ENCODE measurements at places on chromosomes 5 and 9. TPM values are rescaled to one million over a fixed set of nuclear protein-coding genes. Genes with fewer than 3 reads are reported as not detected.

DNA sequence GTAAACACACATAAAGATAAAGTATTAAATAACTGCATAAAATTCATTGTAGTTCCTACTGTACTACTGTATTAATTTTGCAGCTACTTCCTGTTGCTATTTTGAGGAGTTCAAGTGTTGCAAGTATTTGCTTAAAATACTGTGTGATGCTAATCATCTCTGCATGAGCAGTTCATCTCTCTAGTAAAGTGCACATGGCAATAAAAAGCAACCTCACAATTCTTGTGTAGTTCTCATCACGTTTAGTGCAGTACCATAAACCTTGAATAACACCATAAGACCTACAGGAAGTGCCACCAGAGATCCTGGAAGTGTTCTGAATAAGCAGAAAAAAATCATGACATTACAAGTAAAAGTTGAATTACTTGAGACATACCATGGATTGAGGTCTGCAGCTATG lies 34.6 kb downstream of the CPLANE1 start:
- no peak for DNase-seq

- DNase-seq = peak; percentile 88
These were observed 143.0 kb upstream of the ADRA1B start for GRCh38 chr5:159773062-159773924.

The GLDC gene
- 0.39 TPM for total RNA-seq

DNA sequence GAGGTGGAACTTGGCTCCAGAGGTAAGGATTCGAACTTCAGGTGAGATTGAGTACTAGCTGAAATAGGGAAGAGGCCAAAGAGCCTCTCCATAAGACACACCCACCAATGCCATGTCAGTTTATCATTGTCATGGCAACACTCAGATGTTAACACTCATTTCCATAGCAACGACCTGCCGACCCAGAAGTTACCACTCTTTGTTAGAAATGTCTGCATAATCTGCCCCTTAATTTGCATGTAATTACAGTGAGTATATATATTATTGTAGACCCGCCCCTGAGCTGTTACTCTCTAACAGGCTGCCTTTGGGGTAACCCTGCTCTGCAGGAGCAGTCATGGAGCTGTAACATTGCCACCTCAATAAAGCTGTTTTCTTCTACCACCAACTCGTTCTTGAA lies 10.2 kb upstream of the NTRK2 start:
- DNase-seq = no peak
